CD4-positive, alpha-beta T cell treated with Interleukin-4 for 1 hour (primary cell): ENCODE measurements at places on chromosomes 1 and 21.

GRCh38 chr1:22875841-22876240 lies 96.8 kb downstream of the LACTBL1 start:
- DNase-seq = no peak

DNA sequence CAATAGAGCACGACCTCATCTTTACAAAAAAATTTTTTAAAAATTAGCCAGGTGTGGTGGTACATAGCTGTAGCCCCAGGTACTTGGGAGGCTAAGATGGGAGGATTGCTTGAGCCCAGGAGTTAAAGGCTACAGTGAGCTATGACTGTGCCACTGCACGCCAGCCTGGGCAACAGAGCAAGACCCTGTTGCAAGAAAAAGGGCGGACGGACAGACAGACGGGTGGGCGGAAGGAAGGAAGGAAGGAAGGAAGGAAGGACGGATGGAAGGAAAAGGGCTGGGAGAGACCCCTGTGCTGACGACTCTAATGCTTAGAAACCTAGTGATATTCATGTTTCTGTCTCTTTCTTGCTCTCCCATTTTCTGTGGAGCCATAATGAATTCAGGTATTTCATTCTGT lies 14.4 kb downstream of the PI4KB start:
- no peak for DNase-seq

DNA sequence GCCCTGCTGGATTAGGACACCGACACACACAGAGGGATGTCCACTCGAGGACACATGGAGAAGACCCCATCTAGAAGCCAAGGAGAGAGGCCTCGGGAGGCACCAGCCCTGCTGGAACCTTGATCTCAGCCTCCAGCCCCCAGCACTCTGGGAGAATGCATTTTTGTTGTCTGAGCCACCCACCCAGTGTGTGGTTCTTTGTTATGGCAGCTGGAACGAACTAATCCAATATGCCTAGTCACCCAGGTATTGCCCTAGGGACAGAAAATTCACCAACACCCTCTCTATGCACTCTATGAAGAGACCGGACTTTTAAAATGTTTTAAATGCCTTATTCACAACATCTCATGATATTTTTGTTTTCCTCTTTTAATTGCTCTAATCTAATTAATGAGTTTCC lies 117.4 kb downstream of the CRYAA start:
- no peak for DNase-seq

- DNase-seq = no peak
Observed at GRCh38 chr1:162562470-162562828, 927 bp downstream of the UAP1 start.

- DNase-seq = no peak
Observed at GRCh38 chr1:209800984-209801834, 4.7 kb downstream of the IRF6 start.

- no peak for DNase-seq
Observed at GRCh38 chr1:192807211-192808162, 1.4 kb upstream of the RGS2 start.

GRCh38 chr1:39250460-39251240 lies 46.2 kb downstream of the MACF1 start:
- no peak for DNase-seq
